Left kidney (tissue), 8 donors: ENCODE measurements at places on chromosomes 2 and 18.

GRCh38 chr18:8453528-8453927 is 155.7 kb upstream of the RAB12 start:
- no peak for DNase-seq

GRCh38 chr2:18849841-18850578 is 260.6 kb upstream of the NT5C1B start:
- DNase-seq: no peak

DNA sequence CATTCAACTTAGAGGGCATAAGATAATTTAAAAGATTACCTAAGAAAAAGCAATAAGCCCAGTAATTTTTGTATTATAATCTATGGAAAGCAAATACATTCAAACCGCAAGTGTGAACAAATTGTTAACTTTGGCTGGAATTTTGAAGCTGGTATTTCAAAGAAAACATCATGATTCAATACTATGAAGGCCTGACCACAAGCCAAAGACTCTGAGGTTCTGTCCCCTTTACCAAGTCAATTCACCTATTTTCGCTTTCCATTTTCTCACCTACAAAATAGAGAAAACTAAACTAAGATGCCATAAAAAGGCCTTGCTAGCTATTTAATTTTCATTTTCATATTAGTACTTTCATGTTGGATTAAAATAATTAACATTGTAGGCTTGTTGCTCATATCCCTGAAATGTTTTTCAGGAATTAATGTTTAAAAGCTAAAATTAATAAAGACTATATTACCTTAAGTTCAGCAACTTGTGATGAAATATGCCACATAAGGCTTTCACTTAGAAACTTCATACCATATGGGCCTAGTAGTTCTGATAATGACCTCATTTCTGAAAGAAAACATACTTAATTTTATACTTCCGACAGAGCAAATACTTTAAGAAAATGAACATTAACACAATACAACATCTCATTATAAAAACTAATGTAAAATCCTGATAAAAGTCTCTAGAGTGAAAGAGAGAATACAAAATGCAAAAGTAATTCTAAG is 85.7 kb upstream of the FRZB start:
- DNase-seq: no peak

DNA sequence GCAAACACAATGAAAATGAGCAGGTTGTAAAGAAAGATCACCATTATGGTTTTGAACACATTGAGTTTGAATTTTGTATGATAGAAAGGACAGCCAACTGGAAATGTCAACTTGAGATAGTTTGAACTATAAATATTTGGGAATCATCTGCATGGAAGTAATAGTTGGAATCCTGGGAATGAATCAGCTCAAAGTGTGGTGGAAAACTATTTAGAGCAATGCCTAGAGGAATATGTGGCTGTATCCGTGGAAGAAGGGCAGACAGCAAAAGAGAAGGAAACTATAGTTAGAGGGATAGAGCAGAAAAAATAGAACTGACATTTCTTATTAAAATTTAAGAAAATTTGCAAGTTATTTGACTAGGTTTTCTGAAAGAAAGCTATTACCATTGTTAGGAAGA is 112.5 kb upstream of the OTX1 start:
- no peak for DNase-seq

DNA sequence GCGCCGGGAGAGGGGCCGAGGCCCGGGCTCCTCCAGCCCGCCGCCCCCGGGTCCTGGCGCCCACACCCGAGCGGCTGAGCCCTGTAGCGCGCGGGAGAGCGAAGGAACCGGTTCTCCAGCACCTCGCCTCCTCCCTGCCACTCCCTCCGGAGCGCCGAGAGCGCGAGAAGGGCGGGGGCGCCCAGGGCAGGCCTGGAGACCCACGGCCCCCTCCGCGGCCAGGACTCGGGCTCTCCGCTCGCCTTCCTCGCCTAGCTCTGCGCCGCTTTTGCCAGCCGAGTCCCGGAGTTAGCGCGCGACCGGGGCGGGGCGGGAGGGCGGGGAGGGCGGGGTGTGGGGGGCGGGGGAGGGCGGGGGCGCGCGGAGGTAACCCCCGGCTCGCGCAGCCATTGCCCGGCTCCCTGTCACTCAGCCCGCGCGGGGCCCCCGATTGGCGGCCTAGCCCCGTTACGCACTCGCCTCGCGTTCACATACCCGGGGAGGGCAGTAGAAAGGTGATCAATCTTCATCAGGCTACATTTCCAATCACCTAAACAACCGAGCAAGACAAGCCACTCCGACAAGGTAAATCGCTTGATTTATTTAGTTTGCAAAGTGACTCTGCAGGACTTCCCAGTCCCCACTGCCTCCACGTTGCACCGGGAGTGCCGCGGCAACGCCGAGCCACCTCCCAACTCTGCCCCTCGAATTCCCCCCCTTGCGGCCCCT is at the start of gene OTX1:
Gene OTX1, plus strand, starts transcription at position 497 of the 708 bp plus-strand sequence. CDS start 2,161 bp downstream, outside the sequence.
- no peak for DNase-seq

GRCh38 chr18:45838302-45839070 is 13.0 kb downstream of the SIGLEC15 start:
- DNase-seq: no peak

GRCh38 chr2:11288431-11288830 is 56.0 kb downstream of the ROCK2 start:
- no peak for DNase-seq

GRCh38 chr2:38554973-38555595 is 47.6 kb downstream of the HNRNPLL start:
- no peak for DNase-seq

DNA sequence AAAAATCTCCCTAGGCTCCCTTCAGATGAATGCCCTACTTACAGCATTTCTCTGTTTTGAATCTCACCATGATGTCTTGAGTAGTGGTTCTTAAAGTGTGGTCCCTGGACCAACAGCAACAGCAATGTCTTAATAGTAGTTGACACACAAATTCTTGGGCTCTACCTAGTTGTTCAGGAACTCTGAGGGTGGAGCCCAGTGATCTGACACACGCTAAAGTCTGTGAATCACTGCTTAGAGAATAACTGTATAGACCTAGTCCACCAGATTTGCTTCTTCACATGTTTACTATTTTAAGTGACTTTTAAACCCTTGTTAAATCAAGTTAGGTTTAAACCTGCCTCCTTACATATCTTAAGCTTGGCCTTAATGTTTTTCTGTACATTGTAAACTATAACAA is 47.6 kb upstream of the ARHGAP15 start:
- no peak for DNase-seq
